ENCODE measurements at places on chromosomes 11 and 22. TPM values are rescaled to one million over a fixed set of nuclear protein-coding genes. Genes with fewer than 3 reads are reported as not detected.

NOX4 gene
- 3.6 TPM for total RNA-seq

EIF3L gene
- 332 TPM for total RNA-seq

OR51G2 gene
- not detected for total RNA-seq

MS4A15 gene
- total RNA-seq = not detected

FOLR3 gene
- total RNA-seq = 0.19 TPM

MMP13 gene
- total RNA-seq = not detected

FOSL1 gene
- total RNA-seq = 17.5 TPM

LUZP2 gene
- total RNA-seq = 0.19 TPM

DNAJB7 gene
- not detected for total RNA-seq

GUCY1A2 gene
- total RNA-seq = 2.5 TPM

SCGB1D2 gene
- not detected for total RNA-seq

PRAME gene
- 0.58 TPM for total RNA-seq

LDHAL6A gene
- total RNA-seq = not detected

CHRM1 gene
- not detected for total RNA-seq

SLC22A9 gene
- not detected for total RNA-seq

HTR3A gene
- total RNA-seq = not detected

FZD4 gene
- 52.0 TPM for total RNA-seq

FDXACB1 gene
- total RNA-seq = 2.0 TPM

PTPRCAP gene
- total RNA-seq = 0.19 TPM

CREB3L1 gene
- 11.0 TPM for total RNA-seq

RASD2 gene
- 0.56 TPM for total RNA-seq

OVOL1 gene
- total RNA-seq = under 0.01 TPM

C22orf42 gene
- total RNA-seq = not detected

FERMT3 gene
- 9.6 TPM for total RNA-seq

NAA40 gene
- total RNA-seq = 5.9 TPM

NXPE4 gene
- total RNA-seq = not detected

GPR83 gene
- total RNA-seq = not detected

HEPN1 gene
- not detected for total RNA-seq

FREY1 gene
- 0.96 TPM for total RNA-seq

OR2AG2 gene
- under 0.01 TPM for total RNA-seq

KCNJ4 gene
- not detected for total RNA-seq

TSGA10IP gene
- not detected for total RNA-seq

SMTN gene
- 248 TPM for total RNA-seq

QSER1 gene
- total RNA-seq = 15.2 TPM

DEFB131B gene
- not detected for total RNA-seq

LAYN gene
- total RNA-seq = 16.9 TPM

GAB4 gene
- not detected for total RNA-seq

NEFH gene
- total RNA-seq = under 0.01 TPM

CDON gene
- total RNA-seq = 7.9 TPM

TRIM49 gene
- not detected for total RNA-seq

SAA2 gene
- 1.5 TPM for total RNA-seq

GRM5 gene
- under 0.01 TPM for total RNA-seq

LRRC4C gene
- total RNA-seq = not detected

SEC14L3 gene
- total RNA-seq = not detected

PRDM11 gene
- total RNA-seq = 8.5 TPM

DRG1 gene
- total RNA-seq = 110 TPM

RAC2 gene
- 13.0 TPM for total RNA-seq

Measured in regular cardiac myocyte (primary cell).